ENCODE measurements at places on chromosomes 5 and 9. TPM values are rescaled to one million over a fixed set of nuclear protein-coding genes. Genes with fewer than 3 reads are reported as not detected.
A peak's percentile ranks its signal among the peaks of the same experiment; 100 is the strongest.

Gene ZNG1C
- total RNA-seq, result 37.3 TPM

Gene PCDHAC2
- 1.9 TPM for total RNA-seq

Gene SV2C
- total RNA-seq, result 0.27 TPM

Gene FGF10
- 2.7 TPM for total RNA-seq

Gene ACSL6
- 0.36 TPM for total RNA-seq

Gene RAB3C
- 25.2 TPM for total RNA-seq

Gene F2RL1
- total RNA-seq, result 6.5 TPM

Gene MARVELD2
- 71.6 TPM for total RNA-seq

Gene IL5
- total RNA-seq, result not detected

Gene PTGS1
- total RNA-seq, result 0.22 TPM

DNA sequence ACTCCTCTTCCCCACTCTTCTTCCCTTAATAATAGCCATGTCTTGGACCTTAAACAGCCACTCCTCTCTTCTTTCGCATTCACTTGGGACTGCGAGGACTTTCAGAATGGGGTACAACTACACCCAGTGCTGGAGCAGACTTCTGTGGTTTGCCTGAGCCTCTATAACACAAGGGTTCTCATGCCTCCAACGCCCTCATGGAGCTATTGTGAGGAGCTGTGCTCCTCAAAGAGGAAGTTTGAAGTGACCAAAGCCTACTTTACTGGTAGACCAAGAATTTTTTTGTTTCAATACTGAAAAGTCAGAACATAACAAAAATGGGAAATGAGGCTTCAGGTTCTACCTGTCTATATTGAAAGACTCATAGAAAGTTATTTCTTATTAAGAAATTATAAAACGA, 316.4 kb downstream of the PIK3R1 start:
- DNase-seq, result no peak

- DNase-seq, result no peak
These were observed 18.8 kb downstream of the GLE1 start for GRCh38 chr9:128523199-128523925.

DNA sequence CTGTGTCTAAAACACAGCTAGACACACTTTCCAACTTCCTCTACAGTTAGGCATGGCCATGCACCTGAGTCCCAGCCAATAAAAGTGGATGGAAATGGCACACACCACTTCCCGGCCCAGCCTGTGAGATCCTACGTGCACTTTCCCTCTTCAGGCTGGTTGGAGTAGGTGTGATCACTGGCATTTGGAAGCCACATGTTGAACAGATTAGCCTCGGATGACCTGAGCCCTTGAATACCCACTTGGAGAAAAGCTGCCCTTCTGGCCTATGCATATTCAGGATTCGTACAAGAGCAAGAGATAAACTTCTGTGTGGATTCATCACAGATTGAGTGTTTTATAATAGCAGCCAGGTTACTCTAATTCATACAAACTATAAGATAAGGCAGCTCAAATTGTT, 359.0 kb upstream of the SLC30A5 start:
- DNase-seq, result no peak

- no peak for DNase-seq
These were observed 28.5 kb upstream of the GOLGA1 start for GRCh38 chr9:124969401-124969800.

DNA sequence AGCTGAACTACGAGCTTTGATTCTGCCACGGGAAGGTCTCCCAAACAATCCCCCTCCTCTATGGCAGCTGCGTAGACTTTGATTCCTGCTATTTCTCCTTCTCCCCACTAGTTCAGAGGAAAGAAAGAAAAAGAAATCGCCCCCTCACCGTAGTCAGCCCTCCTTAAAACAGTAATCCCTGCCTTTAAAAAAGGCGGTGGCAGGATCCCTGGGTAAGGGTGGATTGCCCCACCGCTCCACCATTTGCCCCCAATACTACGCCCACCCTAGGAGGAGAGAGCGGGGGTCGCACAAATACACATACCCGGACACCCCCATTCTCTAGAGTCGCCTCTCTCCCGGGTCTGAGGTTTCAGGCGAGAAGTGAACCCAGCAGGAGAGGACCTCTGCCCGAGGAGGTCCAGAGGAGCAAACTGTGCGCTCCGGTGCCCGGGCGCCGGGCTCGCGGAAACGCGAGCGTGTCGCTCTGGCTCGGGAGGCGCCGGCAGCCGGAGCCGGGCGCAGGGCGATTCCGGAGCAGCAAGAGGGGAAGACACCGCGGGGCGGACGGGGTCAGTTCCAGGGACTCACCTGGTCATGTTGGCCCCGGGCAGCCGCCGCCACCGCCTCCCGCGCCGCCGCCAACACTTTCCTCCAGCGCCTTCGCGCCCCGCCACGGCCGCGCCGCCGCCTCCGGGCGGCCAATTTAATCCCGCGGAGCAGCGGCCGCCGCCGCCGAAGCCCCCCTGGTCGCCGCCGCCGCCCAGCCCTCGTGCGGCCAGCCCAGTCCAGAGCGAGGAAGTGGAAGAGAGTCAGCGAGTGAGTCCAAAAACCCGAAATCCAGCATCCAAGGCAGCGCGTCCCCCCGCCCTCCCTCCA, 1057.7 kb upstream of the DMAC1 start:
- DNase-seq, result peak; percentile 39

- DNase-seq, result no peak
These were observed 108.3 kb upstream of the RGS7BP start for GRCh38 chr5:64397552-64397951.

DNA sequence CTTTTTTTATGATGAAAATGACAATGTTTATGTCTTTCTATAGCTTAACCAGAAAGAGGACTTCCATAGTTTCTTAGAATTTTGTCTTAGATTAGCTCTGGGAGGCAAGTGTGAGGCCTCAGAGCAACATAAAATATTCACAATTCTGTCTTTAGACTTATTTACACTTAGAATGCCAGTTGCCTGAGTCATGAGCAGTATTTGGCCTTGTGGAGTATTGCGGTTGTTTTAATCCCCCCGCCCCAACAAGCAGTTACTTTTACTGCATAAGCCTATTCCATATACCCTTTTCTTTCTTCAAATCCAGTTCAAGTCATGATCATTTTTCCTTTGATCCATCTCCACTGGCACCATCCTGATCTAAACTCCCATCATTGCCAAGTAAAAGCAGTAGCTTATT, 198.0 kb upstream of the EGFLAM start:
- no peak for DNase-seq

DNA sequence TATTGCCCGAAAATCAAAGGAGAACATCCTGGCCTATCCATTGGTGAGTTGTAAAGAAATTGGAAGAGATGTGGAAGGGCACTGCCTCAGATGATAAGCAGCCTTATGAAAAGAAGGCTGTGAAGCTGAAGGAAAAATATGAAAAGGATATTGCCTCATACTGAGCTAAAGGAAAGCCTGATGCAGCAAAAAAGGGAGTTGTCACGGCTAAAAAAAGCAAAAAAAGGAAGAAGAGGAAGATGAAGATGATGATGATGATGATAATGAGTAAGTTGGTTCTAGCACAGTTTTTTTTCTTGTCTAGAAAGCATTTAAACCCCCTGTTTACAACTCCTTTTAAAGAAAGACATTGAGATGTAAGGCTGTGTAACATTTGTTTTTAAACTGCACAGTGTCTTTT, 59.8 kb upstream of the ZBED3 start:
- no peak for DNase-seq

- no peak for DNase-seq
These were observed 130.4 kb upstream of the SLIT3 start for GRCh38 chr5:169431386-169431785.

- no peak for DNase-seq
These were observed 6.7 kb upstream of the HAVCR2 start for GRCh38 chr5:157115502-157115901.

- DNase-seq, result no peak
These were observed 92.9 kb upstream of the GRHPR start for GRCh38 chr9:37329576-37329975.
